ENCODE measurements at places on chromosomes 1 and 21. TPM values are rescaled to one million over a fixed set of nuclear protein-coding genes. Genes with fewer than 3 reads are reported as not detected.

DNA sequence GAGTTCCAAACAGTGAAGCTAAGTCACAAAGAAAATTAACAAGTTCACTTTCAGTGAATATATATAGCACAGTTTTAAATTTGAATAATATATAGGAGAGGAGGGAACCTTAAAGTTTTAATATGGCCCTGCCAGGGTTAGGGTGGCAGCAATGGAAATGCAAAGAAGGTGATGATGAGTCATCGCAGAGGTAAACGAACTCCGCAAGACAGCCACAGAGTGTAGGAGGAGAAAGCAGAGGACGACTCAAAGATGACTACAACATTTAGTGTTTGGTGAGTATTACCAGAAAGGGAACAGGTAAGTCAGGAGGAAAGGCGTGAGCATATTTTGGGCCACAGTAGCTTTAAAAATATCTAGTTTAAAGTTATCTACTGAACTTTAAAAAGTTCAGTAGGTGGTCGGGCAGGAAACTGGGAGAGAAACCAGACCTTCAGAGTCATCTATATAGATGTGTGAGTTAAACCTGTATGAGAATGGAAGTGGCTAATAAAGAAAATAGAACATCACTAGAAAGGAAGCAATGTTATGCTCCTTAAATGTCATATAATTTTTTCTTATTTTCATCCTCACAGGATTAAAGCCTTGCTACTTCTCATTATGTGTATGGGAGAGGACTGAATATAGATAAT lies 75.7 kb downstream of the UCHL5 start:
- H3K27ac ChIP-seq: peak overlapping the region; percentile 76
- peaks cover 39% of the 10 kb centered on the region for H3K4me1 ChIP-seq
- H3K36me3 ChIP-seq: peaks cover 7% of the 10 kb centered on the region

- H3K27me3 ChIP-seq: no peaks in the 10 kb centered on the region
- no peaks in the 10 kb centered on the region for H3K4me1 ChIP-seq
- DNase-seq: peak; percentile 56
- H3K4me3 ChIP-seq: no peak overlapping the region
- no peak overlapping the region for H3K27ac ChIP-seq
Observed at GRCh38 chr1:47262787-47263413, 30.9 kb upstream of the TAL1 start.

ATAD3C gene
- total RNA-seq: 0.39 TPM

- peaks cover 30% of the 10 kb centered on the region for H3K4me1 ChIP-seq
- H3K27ac ChIP-seq: peak overlapping the region; percentile 97
- H3K36me3 ChIP-seq: peaks cover 54% of the 10 kb centered on the region
- no peak for DNase-seq
- no peaks in the 10 kb centered on the region for H3K27me3 ChIP-seq
Observed at GRCh38 chr1:114715952-114716303, 643 bp downstream of the NRAS start.
